Aorta (tissue), 5 donors: ENCODE measurements at places on chromosomes 7 and 10. TPM values are rescaled to one million over a fixed set of nuclear protein-coding genes. Genes with fewer than 3 reads are reported as not detected.

- no peaks in the 10 kb centered on the region for H3K4me1 ChIP-seq
- no peak overlapping the region for H3K27ac ChIP-seq
- peaks cover 5% of the 10 kb centered on the region for H3K36me3 ChIP-seq
- H3K27me3 ChIP-seq = no peaks in the 10 kb centered on the region
Measured at GRCh38 chr7:95582578-95583293, 13.6 kb downstream of the PDK4 start.

- no peaks in the 10 kb centered on the region for H3K27me3 ChIP-seq
- no peaks in the 10 kb centered on the region for H3K36me3 ChIP-seq
- H3K27ac ChIP-seq = no peak overlapping the region
- H3K4me1 ChIP-seq = no peaks in the 10 kb centered on the region
- DNase-seq = no peak
- no peak overlapping the region for H3K4me3 ChIP-seq
Measured at GRCh38 chr10:120387326-120387725, 69.7 kb upstream of the PLPP4 start.

DNA sequence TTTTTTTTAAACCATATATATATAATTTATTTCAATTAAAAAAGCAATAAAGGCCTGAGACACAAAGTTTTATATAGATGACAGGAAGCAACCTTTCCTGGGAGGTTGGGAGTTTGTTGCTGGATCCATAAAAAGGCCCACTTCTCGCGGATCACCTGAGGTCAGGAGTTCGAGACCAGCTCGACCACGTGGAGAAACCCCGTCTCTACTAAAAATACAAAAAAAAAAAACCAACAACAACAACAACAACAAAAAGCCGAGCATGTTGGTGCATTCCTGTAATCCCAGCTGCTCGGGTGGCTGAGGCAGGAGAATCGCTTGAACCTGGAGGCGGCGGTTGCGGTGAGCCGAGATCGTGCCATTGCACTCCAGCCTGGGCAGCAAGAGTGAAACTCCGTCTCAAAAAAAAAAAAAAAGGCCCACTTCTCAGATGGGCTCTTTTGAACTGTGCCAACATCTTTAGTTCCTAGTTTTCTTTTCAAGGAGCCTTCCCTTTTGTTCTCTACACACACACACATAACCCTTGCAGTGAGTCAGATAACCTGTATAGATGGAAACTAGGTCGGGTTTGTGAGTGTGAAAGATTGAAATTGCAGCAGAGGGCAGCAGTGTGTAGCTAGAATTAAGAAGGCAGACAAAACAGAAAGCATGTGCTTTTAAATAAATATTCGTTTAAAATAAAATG, 1.2 kb upstream of the SMNDC1 start:
- no peaks in the 10 kb centered on the region for H3K27me3 ChIP-seq
- peaks cover 3% of the 10 kb centered on the region for H3K4me1 ChIP-seq
- no peak overlapping the region for H3K4me3 ChIP-seq
- no peak for DNase-seq

DNA sequence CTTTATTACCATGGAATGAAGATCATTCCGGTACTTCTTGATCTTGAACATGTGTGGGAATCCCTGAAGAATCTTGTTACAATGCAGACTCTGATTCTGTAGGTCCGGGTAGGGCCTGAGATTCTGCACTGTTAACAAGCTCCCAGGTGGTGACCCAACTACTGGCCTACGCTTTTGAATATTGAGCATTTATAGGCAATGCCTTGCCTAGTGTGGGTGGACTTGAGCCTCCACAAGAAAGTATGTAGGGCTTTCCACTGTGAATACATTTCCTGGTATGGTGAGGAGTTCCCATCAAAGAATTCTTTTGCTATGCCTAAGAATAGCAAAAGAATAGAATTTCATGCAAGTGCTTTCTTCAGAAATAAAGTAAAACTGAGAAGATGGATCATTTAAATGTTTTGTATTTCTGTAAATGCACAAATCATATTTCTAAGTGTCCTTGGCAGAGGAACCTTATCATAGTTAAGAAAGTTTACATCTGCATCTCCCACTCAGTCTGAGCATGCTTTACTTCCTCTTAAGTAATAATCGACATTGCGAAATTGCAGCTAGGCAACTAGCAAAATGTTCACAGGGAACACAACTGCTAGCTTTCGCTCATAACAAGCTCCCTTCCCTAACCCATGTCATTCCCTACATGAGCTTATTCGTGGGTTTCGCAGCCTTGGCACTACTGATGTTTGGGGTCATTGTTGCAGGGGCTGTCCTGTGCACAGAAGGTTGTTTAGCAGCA, 71.4 kb downstream of the AHR start:
- H3K27me3 ChIP-seq = no peaks in the 10 kb centered on the region
- no peaks in the 10 kb centered on the region for H3K36me3 ChIP-seq
- H3K4me1 ChIP-seq = peaks cover 6% of the 10 kb centered on the region
- no peak for DNase-seq

DNA sequence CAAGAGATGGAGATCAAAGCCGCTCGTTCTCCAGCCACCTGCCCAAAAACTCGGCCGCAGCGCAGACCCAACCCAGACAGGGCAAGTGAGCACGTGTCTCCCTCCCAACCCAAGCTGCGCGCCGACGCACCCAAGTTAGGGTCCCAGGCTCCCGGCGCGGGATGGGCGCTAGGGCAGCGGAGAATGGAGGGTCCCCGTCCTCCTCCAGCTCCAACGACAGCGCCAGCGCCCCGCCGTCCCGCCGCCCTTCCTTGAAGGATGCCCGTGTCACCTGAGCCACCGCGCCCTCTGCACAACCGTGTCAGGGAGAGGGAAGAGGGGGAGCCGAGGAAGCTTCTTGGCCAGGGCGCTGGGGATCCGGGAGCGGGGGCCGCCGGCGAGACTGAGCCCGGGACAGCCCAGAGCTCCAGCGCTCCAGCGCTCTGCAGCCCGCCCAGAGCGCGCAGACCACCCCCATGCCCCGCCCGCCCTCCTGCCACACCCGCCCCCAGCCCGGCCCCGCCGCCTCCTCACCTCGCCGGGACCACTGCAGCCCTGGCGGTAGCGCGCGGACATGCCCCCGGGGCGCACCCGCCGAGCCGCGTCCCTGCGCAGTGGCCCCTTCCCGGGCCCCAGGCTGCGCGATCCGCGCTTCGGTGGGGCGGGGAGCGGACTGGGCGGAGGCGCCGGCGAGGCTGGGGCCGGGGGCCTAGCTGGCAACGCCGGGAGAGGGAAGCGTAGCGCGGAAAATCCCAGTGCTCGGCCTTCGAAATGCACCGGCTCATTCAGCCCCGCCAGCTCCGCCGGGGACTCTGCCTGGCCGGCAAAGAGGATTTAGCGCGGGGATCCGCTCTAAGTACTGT, at the start of gene SLC16A12:
Gene SLC16A12 (minus strand): TSS at position 424 of the 842 bp plus-strand sequence. CDS start 73,016 bp downstream, outside the sequence.
- DNase-seq = peak; percentile 50
- H3K27ac ChIP-seq = no peak within 1 kb of the TSS
- H3K36me3 ChIP-seq = no peaks in the 10 kb centered on the region
- H3K4me3 ChIP-seq = peak within 1 kb of the TSS; percentile 10

GRCh38 chr7:51366172-51366728, 49.6 kb upstream of the COBL start:
- no peaks in the 10 kb centered on the region for H3K4me1 ChIP-seq
- no peak overlapping the region for H3K27ac ChIP-seq
- H3K4me3 ChIP-seq = no peak overlapping the region
- no peaks in the 10 kb centered on the region for H3K36me3 ChIP-seq

DNA sequence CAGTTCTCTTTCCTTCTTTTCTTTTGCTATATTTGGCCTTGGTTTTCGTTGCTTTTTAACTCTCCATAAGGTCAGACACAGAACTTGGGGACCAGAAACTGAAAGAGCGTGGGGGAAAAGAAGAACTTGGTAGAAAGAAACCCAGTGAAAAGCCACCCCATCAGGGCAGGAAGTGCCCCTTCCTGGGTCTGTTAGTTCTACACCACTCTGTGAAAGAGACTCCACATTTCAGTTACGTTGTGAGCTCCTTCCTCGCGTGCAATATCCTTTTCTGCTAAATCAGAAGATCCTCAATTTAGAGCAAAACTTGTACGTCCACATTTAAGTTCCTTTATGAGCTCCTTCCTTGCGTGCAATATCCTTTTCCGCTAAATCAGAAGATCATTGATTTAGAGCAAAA, 220.6 kb upstream of the FOXK1 start:
- no peak overlapping the region for H3K4me3 ChIP-seq
- H3K27ac ChIP-seq = no peak overlapping the region
- peaks cover 3% of the 10 kb centered on the region for H3K4me1 ChIP-seq
- DNase-seq = no peak
- no peaks in the 10 kb centered on the region for H3K27me3 ChIP-seq

Gene TSC22D4
- total RNA-seq = 46.5 TPM

- no peaks in the 10 kb centered on the region for H3K27me3 ChIP-seq
- H3K27ac ChIP-seq = no peak overlapping the region
- H3K36me3 ChIP-seq = no peaks in the 10 kb centered on the region
Measured at GRCh38 chr7:50534690-50535290, 30.4 kb downstream of the DDC start.

Gene IDI2
- total RNA-seq = not detected

Gene SND1
- total RNA-seq = 136 TPM

Gene SPDYE16
- 0.48 TPM for total RNA-seq

GRCh38 chr7:37040330-37040729, 316.0 kb upstream of the AOAH start:
- H3K36me3 ChIP-seq = no peaks in the 10 kb centered on the region
- H3K27ac ChIP-seq = no peak overlapping the region
- no peak overlapping the region for H3K4me3 ChIP-seq
- H3K27me3 ChIP-seq = no peaks in the 10 kb centered on the region
- no peaks in the 10 kb centered on the region for H3K4me1 ChIP-seq

- H3K27ac ChIP-seq = no peak overlapping the region
- no peaks in the 10 kb centered on the region for H3K4me1 ChIP-seq
- H3K4me3 ChIP-seq = no peak overlapping the region
- no peaks in the 10 kb centered on the region for H3K27me3 ChIP-seq
- DNase-seq = no peak
Measured at GRCh38 chr7:128268233-128268632, 27.2 kb downstream of the LEP start.

Gene ITPRID1
- total RNA-seq = not detected

GRCh38 chr10:124325633-124325914, 93.1 kb downstream of the OAT start:
- no peak for DNase-seq
- H3K36me3 ChIP-seq = no peaks in the 10 kb centered on the region
- peaks cover 2% of the 10 kb centered on the region for H3K4me1 ChIP-seq
- no peak overlapping the region for H3K27ac ChIP-seq

DNA sequence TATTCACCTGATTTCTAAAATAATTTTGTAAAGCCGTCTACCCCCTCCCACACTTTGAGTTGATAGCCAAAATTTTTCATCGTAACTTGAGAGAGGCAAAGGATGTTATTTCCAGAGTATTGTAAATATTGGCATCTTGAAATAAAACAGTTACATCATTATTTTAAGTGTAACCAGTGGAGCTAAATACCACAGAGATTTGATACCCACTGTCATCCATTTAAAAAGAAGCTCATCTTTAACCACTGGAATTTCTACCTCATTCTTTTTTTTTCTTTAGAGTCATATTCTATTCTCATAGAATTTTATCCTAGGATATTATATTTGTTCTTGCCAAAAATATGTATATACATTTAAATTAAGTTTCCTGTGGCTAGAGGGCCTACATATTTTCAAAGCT, 48.6 kb downstream of the CAMK1D start:
- H3K4me1 ChIP-seq = peaks cover 4% of the 10 kb centered on the region
- H3K4me3 ChIP-seq = no peak overlapping the region
- no peaks in the 10 kb centered on the region for H3K27me3 ChIP-seq
- no peak overlapping the region for H3K27ac ChIP-seq
- no peak for DNase-seq

GRCh38 chr10:71158902-71159301, 53.5 kb upstream of the UNC5B start:
- no peaks in the 10 kb centered on the region for H3K27me3 ChIP-seq
- DNase-seq = no peak
- H3K27ac ChIP-seq = no peak overlapping the region
- H3K4me1 ChIP-seq = peaks cover 2% of the 10 kb centered on the region

Gene TPK1
- total RNA-seq = 14.1 TPM

GRCh38 chr10:69092959-69093850, 5.3 kb downstream of the SRGN start:
- H3K27me3 ChIP-seq = no peaks in the 10 kb centered on the region
- peaks cover 6% of the 10 kb centered on the region for H3K4me1 ChIP-seq
- no peak overlapping the region for H3K4me3 ChIP-seq
- peak; percentile 77 for DNase-seq
